ENCODE measurements at places on chromosomes 1 and 21.
A peak's percentile ranks its signal among the peaks of the same experiment; 100 is the strongest.

DNA sequence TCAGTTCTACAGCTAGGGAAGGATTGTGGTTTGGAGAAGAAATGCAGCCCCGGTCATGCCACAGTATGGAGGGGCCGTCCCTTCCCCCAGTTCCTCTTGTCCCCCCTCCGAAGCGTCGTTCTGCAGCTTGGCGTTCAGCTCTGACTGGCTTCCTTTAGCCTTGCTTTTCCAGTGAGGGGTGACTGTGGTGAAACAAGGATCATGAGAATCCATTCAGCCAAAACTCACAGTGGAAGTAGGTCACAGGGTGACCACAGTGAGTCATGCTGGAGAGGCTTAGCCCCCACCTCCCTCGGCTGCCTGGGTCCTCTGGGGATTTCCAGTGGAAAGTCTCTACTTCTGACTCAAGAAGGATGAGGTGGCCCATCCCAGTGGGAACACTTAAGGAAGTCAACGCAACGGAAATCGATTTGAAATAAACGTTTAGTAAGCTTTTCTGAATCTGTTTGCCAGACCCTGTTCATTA, 37.3 kb upstream of the COL6A2 start:
- no peak for DNase-seq

DNA sequence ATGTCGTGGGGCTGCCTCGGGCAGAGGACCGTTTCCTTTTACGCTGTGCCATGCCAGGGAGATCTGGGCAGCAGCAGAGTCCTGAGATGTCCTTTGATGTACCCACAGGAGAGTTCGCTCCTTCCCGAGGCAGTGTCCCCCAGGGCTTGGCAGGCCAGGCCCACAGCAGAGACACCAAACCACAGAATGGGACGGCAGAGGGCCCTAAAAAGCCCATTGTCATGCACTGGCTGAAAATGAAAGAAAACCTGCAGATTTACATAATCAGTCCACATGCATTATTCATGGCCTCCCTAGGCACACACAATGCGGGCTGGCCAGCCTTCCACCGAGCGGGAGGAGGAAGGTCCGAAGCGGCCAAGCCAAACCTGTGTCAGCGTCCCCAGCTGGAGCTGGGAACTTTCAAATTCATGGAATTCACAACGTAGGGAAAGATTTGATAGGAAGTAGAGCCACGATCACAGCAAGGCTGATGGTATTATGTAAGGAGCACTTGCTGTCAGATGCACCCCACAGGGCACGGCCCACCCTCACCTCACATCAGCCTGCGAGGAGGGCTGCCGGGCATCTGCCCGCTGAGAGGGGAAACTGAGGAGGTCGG, 25.3 kb upstream of the EFHD2 start:
- DNase-seq = no peak

DNA sequence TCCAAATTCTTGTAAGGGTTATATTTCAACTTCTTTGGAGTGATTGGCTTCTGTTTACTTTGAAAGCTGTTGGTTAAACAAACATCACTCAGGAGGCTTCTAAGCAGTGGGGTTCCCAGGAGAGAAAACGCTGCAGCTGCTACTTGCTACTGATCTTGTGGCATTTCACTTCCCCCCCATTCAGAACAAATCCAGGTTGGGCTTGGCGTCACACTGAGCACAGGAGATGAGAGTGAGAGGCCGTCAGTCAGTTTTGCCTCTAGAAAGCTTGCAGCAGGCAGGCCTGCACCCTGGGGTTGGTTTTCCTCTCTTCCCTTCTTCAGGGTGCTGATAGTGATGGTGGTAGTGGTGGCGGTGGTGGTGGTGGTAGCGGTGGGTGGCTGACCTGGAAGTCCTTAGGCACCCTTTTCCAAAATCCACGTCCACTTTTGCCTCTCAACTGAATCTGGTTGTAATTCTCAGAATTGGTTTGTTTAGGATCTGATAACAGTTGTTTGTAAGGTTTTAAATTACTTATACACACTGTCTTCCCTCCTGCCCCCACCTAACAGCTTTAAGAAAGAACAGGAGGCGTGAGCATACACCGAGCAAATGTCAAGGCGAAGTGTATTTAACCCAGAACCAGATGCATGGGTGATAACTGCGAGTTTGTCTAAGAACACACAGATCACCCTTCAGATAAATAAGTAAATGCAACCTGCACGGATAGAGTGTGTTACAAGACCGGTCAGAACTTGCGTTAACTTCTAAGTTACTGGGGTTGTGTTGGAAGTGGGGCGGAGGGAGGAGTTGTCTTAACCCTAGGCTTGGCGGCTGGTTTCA, 3.2 kb upstream of the PROX1 start:
- no peak for DNase-seq

DNA sequence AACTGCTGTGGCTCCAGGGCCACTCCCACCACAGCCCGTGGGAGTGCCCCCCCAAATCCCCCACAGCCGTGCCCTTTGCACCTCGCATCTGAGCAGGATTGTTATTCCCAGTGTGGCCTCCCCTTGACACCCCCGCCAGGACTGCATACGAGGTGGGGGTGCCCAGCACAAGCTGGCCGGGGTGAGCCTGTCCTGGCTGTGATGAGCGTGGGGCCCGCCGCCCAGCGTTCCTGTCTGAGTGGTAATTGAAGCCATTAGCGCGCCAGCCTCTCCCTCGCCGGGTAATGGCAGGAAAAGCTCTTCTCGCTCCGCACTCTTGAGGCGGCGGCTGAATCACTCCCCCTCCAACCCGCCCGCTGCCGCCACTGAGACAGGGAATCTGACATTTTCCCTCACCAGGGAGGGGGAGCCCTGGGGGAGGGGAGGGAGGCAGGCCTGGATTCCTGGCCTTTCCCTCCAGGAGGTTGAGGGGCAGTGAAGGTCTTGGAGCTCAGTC, 27.7 kb downstream of the PTPRF start:
- no peak for DNase-seq

DNA sequence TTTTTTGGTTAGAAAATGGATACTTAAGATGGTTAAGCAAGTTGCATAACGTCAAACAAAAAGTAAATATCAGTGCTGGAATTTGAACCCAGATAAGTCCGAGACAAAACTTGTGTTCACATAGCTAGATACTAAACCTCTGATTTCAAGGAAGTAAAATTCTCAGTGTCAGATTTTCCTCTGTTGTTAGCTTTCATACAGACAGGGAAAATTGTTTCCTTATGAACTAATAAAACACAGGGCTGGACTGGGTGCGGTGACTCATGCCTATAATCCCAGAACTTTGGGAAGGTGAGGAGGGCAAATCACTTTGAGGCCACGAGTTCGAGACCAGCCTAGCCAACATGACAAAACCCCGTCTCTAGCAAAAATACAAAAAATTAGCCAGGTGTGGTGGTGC, 51.3 kb downstream of the PCNX2 start:
- peak; percentile 13 for DNase-seq

DNA sequence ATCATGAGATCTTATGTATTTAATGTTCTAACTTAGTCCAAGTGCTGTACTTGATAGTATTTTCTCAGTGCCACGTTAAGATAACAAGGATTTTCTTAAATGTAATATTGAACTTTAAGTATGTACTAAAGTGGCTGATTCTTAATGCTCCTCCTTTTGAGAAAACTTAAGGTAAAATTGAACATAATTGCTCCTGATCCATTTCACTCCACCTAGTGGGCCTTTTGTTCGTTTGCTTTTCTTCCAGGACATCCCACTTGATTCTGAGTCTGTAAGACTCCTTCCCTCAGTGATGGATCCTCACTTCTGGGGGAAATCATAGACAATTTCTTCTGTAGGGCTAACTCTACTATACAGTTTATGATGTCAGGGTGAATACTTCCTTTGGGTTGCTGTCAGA, 173.1 kb downstream of the LMO4 start:
- DNase-seq = no peak

DNA sequence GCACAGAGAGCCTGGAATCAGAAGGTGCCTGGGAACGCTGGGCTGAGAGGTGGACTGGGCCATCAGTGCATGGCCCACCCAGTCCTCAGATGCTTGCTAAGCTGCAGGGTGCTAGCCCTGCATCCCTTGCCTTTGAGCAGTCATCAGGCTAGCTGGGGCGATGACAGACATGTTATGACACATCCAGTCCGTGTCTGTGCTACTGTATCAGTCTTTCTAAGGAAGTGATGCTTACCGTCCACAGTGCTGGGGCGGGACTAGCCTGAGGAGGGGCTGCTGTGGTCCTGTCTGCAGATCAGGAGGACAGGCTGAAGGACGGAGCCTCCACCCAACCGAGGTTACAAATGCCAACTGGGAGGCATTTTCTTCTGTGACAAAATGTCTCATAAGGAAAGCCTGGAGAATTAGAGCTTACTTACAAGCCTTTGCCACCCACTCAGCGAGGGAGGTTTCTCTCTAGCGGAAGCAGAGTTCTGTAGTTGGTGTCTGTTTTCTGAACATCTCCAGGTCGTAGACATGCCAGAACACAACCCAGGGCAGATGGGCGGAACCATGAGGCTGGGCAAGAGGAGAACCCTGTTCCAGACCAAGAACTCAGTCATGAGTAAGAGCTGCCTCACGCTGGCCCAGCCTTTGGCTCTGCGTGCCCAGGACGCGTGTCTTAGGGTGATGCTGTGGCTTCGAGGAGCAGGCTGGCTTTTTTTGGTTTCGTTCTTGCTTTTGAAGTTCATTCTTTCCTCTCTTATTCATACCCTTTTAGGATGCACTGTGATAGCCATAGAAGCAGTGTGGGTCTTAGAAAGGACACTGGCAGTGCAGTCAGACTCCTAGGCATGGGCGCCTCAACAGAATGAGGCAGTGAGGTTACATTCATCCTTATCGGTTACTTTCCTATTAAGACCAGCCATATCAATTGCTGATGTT, 14.3 kb downstream of the SLFNL1 start:
- DNase-seq = no peak

DNA sequence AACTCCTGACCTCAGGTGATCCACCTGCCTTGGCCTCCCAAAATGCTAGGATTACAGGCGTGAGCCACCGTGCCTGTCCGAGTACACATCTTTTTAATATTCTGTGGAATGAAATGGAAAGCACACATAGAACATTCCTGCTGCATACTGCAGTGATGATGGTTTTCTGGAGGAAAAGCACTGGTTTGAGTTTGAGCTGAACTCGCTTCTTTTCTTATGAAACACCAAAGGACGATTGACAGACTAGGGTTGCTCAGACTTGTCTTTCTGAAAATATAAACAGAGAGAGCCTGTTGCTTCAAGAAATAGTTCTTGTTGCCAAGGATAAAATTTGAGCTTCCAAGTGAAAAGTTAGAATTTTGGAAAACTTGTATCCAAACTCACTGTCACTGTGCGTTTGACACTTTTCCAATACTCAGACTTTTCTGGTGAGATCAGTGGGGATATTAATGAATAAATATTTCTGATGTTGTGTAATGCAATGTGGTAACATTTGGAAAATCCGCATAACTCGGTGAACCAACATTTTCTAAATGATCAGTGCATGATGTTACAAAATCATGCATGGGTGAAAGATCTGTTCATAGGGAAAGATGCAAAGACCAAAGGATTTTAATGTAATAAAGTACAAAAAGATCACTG, 15.0 kb upstream of the ERMAP start:
- no peak for DNase-seq

DNA sequence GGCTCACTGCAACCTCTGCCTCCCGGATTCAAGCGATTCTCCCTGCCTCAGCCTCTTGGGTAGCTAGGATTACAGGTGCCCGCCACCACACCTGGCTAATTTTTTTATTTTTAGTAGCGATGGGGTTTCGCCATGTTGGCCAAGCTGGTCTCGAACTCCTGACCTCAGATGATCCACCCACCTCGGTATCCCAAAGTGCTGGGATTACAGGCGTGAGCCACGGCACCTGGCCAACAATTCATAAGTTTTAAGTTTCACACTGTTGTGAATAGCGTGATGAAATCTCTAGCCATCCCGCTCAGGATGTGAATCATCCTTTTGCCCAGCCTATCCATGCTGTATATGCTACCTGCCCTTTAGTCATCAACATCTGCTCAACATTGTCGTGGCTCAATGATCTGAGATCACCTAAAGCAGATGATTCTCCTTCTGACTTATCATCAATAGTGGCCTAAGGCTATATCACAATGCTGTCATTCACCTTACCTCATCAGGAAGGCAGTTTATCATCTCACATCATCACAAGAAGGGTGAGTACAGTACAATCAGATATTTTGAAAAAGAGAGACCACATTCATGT, 2.6 kb downstream of the PFDN2 start:
- no peak for DNase-seq

DNA sequence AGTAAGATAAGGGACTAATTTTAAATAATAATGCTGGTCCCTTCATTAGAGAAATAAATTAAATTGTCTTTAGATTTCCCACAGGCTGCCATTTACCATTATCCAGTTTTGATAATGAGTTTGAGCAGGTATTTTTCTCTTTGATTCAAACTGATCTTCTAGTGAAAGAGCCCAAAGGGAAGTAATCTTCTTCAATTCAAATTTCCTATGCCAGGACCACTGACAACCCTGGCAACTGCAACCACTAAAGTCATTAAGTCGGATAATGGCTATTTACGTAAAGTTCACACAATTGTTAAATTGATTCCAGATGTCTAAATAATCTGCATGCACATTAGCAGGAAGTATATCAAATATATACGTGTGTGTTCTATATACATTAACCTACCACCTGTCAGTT, 399.3 kb downstream of the PTPRC start:
- no peak for DNase-seq

- DNase-seq = no peak
Measured at GRCh38 chr1:35598895-35599294, 25.8 kb downstream of the TFAP2E start.

GRCh38 chr1:36658838-36659237, 176.1 kb upstream of the CSF3R start:
- DNase-seq = no peak

GRCh38 chr1:189524501-189524900, 953.2 kb downstream of the BRINP3 start:
- DNase-seq = no peak

- no peak for DNase-seq
Measured at GRCh38 chr1:42733415-42734200, 6.4 kb downstream of the CLDN19 start.

DNA sequence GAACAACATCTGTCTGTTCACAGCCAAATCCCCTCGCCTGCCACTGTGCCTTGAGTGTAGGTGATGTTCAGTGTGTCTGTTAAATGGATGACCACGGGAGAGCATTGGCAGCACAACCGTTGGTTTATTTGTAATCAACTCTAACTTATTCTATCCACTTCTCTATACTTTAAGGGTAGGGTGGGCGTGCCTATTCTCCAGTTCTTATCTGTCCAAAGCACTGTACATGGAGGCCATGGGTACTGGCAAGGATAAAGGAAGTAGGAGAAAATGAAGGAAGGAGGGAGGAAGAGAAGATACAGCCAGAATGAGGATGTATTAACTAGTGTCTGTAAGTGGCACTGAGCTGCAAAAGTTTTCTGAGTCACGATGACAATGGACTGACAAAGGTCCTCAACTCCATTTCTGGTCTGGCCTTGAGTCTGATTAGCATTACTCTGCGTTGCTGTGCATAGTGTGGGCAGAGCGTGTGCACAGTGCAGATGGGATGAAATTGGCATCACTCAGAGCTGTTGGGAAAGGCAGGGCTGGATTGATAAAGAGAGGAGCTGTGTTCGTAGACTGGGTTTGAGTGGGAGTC, 7.1 kb downstream of the RHOU start:
- DNase-seq = no peak

Measured in LNCaP clone FGC (cell line).